Activated naive CD4-positive, alpha-beta T cell treated with anti-CD3 and anti-CD28 coated beads for 36 hours (primary cell): ENCODE measurements at places on chromosomes 1 and 21. TPM values are rescaled to one million over a fixed set of nuclear protein-coding genes. Genes with fewer than 3 reads are reported as not detected.

Gene LRRC38
- total RNA-seq = not detected

Gene SGIP1
- 0.07 TPM for total RNA-seq

Gene DIRAS3
- total RNA-seq = not detected

Gene LEPR
- total RNA-seq = 2.0 TPM

Gene SPATA21
- total RNA-seq = not detected

Gene MTARC1
- total RNA-seq = not detected

Gene CD48
- total RNA-seq = 340 TPM
